ENCODE measurements at places on chromosomes 3 and 15.

DNA sequence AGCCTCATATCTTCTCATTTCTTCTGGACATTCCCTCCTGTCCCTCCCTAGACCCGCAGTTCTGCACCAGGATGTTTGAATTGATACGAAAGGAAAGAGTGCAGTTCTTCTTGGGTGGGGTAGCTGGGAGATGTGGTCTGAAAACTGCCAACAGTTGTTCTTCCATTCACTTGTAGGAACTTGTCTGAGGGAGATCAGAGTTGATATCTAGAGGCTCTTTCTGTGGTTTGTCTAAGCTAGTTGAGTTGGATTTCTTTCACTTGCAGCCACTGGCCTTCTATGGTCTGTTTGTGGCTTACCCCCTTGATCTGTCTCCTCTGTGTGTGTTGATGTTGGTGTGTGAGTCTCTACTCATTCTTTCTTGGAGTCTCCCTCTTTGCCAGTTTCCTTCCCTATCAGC, 42.5 kb upstream of the PIK3CB start:
- no peak for DNase-seq

- DNase-seq = peak; percentile 23
Measured at GRCh38 chr3:8491271-8492144, 10.1 kb upstream of the LMCD1 start.

- peak; percentile 51 for DNase-seq
Measured at GRCh38 chr15:31049111-31049510, 52.4 kb downstream of the TRPM1 start.

- no peak for DNase-seq
Measured at GRCh38 chr3:46541835-46542234, 24.3 kb downstream of the LRRC2 start.

GRCh38 chr15:59894835-59895234, 109.3 kb upstream of the FOXB1 start:
- DNase-seq = no peak

DNA sequence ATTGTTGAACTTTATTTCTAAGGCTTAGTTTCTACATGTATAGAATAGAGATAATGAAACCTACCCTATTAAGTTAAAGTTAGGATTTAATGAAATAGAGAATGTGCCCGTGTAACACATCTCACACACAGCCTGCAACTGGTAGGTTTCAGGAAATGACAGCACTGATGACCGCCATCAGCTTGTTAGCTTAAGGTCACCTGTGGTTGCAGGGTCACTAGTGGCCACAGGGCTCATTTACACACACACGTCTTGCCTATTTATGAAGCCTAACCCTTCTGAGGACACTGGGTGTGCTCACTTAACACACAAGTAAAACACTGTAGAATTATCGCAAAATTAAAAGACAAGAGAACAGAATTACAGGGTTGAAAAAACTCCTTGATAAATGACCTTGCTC, 20.1 kb downstream of the CHRM5 start:
- DNase-seq = no peak

DNA sequence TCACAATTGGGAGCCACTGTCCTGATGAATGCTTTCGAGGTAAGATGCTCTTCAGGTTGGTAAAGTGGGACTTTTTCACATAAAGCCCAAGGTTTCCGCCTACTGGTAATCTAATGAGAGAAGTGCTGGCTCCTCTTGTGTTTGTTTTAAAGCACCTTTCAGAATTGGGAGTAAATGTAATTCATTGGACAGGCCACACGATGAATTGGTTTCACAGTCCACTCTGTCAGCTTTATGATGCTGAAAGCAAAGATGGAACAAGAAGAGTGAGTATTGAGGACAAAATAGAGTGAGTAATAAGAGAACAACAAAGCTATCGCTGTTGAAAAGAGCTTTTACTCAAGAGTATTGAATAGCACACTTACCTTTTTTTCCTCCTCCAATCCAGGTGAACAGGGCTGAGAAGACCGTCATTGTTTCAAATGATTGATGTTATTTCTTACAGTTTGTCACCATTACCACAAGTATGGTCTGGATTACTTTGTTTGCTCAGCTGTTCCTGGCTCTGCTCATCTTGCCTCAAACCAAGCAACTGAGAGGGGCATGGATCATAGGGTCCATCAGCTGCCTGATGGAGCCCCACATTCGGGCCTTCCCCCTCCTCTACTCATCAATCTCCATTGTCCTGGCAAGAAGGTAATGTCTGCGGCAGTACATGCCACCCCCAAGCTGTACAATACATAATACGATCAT, 136.1 kb upstream of the CNTN4 start:
- no peak for DNase-seq

DNA sequence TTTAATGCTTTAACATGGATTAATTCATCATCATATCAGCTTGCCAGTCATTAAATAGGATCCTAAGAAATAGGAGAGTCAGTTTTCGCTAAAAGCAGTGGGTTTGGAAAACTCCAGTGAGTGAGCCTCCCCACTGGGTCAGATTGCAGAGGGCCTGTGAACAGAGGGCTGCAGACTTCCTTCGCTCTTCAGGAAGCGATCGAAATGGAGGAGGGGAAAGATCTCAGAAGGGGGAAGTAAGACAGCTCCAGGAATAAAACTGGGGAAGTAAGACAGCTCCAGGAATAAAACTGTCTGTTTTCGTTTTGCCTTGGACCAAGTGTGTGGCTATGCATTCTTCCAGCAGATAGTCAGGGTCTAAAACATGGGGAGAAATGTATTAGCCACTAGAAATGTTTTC, 124.8 kb upstream of the C15orf61 start:
- DNase-seq = peak; percentile 41
